Naive thymus-derived CD4-positive, alpha-beta T cell (primary cell): ENCODE measurements at places on chromosomes 2 and 18. TPM values are rescaled to one million over a fixed set of nuclear protein-coding genes. Genes with fewer than 3 reads are reported as not detected.

GRCh38 chr2:191938779-191939178 is 91.9 kb upstream of the CAVIN2 start:
- DNase-seq: no peak

- no peak for DNase-seq
Observed at GRCh38 chr18:33424266-33424946, 16.1 kb downstream of the CCDC178 start.

GRCh38 chr2:60552851-60553494 is 481 bp downstream of the BCL11A start:
- no peak for DNase-seq

GRCh38 chr2:238168196-238169047 is 9.7 kb downstream of the ERFE start:
- no peak for DNase-seq

DNA sequence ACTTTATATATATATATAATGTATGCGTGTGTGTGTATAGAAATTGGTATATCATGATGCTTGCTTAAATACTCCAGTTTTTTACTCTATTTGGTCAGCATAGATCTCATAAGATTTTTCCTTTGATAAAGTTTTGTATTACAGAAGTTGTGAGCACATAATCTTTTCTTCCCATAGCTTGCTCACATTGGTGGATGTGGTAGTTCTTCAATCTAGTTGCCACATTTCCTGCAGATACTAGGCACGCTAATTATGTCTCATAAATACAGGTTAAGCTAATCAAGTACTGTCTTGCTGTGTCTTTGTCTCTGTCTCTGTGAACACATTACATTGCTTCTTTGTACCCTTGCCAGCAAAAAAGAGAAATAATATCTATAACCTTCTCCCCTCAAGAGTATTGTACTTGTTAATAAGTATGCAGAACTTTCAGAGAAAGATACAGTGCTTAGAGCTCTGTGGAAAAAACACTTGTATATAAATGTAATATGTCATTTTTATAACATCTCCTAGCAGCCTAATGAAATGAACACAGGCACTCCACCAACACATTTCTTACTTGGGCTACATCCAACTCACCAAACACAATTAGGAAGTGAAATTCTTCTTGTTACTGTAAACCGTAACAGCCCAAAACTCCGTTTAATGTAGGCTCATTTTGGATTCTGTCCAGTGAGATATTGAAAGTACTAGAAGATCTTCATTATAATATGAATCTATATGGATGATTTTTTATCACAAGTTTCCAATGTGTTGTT is 306.7 kb upstream of the SLC8A1 start:
- DNase-seq: no peak

GRCh38 chr18:64407606-64408005 is 258.7 kb upstream of the LINC00305 start:
- no peak for DNase-seq

- no peak for DNase-seq
Observed at GRCh38 chr2:214311031-214311533, 99.8 kb upstream of the VWC2L start.

- DNase-seq: no peak
Observed at GRCh38 chr18:45019469-45019868, 338.8 kb downstream of the SETBP1 start.

DNA sequence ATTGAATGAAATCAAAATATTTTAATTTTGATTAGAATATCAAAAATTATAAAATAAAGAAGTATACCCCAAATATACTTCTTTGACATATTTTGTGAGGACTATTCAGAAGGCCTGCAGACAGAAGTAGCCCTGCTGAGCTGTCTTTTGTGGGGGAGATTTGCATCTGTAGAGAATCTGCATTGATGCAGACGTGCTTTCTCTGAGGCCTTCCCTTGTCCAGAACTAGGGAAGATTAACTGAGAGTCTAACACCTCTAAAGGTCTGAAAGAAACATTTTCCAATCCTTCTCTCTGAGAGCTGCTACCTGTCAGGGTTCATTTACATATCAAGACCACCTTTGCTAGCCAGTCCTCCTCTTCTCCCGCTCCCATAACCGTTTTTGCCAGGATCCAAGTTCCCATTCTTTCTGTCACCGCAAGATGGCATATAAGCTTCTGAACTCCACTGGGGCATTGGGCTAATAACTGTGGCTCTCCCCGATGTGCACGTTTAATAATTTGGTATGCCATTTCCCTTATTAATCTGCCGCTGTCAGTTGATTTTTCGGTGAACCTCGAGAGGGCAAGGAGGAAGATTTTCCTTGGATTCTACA is 510.4 kb upstream of the CNTNAP5 start:
- DNase-seq: no peak

Gene SPDYA
- 9.8 TPM for total RNA-seq

Gene KCNJ3
- not detected for total RNA-seq

Gene BMP10
- total RNA-seq: not detected in 2 replicates

Gene ERBB4
- not detected for total RNA-seq
